ENCODE measurements at places on chromosomes 1 and 21. TPM values are rescaled to one million over a fixed set of nuclear protein-coding genes. Genes with fewer than 3 reads are reported as not detected.

GRCh38 chr1:170696591-170697290 is 32.8 kb downstream of the PRRX1 start:
- H3K4me3 ChIP-seq: no peak overlapping the region
- no peak for DNase-seq
- no peaks in the 10 kb centered on the region for H3K36me3 ChIP-seq
- H3K4me1 ChIP-seq: peaks cover 3% of the 10 kb centered on the region

GRCh38 chr21:44816761-44817505 is 929 bp downstream of the SUMO3 start:
- H3K36me3 ChIP-seq: peaks cover 16% of the 10 kb centered on the region
- H3K4me3 ChIP-seq: peak overlapping the region; percentile 72
- no peak overlapping the region for H3K27ac ChIP-seq
- H3K27me3 ChIP-seq: peaks cover 29% of the 10 kb centered on the region

DNA sequence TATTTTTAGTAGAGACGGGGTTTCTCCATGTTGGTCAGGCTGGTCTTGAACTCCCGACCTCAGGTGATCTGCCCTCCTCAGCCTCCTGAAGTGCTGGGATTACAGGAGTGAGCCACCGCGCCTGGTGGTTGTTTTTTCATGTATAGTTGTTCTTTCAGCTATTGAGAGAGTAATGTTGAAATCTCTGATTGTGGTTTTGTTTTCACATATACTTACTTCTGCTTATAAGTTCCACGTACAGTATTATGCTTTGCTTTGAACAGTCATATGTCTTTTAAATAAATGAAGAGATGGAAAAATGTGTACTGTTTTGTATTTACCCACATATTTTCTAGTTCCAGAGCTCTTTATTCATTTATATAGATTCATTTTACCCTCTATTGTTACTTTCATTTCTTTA is 44.5 kb downstream of the MARK1 start:
- 0 out of 2 replicates have a peak, but pooled peaks cover 1% of the 10 kb centered on the region for H3K4me1 ChIP-seq
- H3K36me3 ChIP-seq: peaks cover 35% of the 10 kb centered on the region
- DNase-seq: no peak
- H3K4me3 ChIP-seq: no peak overlapping the region
- H3K27ac ChIP-seq: no peak overlapping the region

DNA sequence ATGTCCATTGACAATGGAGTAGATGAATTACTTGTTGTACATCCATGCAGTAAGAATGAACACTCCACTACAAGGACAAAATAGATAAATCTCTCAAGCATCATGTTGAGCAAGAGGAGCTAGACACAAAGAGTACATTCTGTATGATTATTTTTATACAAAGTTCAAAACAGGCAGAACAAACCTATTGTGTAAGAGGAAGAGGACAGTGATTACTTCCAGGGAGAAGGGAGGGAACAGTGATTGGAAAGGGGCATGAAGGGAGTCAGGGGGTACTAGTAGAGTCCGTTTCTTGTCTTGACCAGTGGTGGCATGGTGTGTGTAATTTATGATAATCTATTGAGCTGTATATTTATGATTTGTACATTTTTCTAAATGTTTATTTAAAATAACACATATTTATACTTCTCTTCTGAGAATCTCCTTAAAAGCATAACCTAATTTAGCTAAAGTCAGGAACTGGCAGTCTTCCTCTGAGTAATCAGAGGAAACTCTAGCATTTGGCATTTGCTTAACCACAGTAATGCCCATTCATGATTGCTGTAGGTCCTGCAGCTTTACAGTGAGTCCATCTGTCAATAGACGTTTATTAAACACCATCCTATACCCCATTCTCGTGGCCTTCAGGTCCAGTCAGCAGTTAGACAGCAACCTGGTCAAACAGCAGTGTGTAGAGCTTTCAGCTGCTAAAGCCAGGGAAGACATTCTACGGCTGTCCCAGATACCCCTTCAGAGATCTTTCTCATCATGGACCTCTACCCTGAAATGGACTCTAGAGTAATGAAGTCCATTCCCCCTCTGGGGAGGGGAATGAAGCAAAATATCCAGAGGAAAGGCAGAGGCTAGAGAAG is 114.1 kb upstream of the GALNT2 start:
- no peaks in the 10 kb centered on the region for H3K27me3 ChIP-seq
- DNase-seq: no peak
- H3K4me3 ChIP-seq: no peak overlapping the region

DNA sequence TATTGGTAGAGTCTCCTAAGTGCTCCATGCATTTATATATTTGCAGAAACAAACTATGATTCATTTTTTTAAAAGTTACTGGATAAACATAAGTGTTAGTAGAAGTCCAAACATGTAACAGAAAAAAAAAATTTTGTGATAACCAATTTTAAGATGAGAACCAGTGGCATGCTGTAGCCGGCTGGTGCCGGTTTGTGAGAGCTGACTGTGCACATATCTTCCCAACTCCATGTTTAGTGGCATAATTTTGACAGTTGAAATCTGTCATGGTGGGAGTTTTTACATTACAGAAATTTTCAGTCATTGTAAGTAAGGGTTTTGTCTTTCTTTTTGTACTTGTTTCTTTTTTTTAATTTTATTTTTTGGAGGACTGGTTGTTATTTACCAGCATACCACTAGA is 141.2 kb downstream of the TTLL7 start:
- no peak for DNase-seq
- H3K4me1 ChIP-seq: peaks cover 8% of the 10 kb centered on the region
- no peaks in the 10 kb centered on the region for H3K36me3 ChIP-seq
- H3K27me3 ChIP-seq: peaks cover 17% of the 10 kb centered on the region

DNA sequence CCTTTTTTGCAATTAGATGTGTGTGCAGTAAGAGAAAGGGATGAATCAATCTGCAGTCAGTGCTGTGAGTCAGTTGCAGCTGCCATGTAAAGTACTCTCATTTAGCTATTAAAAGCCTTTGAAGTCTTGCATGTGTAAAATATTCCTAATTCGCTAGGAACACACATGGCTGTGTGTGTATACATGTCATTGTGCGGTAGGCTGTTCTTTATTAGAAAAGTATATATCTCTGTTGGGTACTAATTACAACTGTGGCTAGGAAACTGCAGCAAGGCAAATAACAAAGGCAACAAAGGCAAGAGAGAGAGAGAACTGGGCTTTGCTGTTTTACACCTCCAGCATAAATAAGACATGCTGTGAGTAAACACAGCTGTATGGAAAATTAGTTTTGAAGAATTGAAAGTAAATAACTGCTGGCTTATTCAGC is 41.7 kb downstream of the EPB41 start:
- H3K4me1 ChIP-seq: peaks cover 27% of the 10 kb centered on the region
- DNase-seq: no peak
- no peaks in the 10 kb centered on the region for H3K27me3 ChIP-seq
- no peak overlapping the region for H3K4me3 ChIP-seq
- H3K27ac ChIP-seq: no peak overlapping the region

GRCh38 chr21:25822981-25823380 is 88.2 kb downstream of the GABPA start:
- no peak overlapping the region for H3K4me3 ChIP-seq
- peaks cover 7% of the 10 kb centered on the region for H3K4me1 ChIP-seq
- no peaks in the 10 kb centered on the region for H3K27me3 ChIP-seq
- no peaks in the 10 kb centered on the region for H3K36me3 ChIP-seq
- H3K27ac ChIP-seq: no peak overlapping the region

GRCh38 chr1:15707239-15707925 is 23.3 kb downstream of the PLEKHM2 start:
- H3K27ac ChIP-seq: no peak overlapping the region
- H3K4me3 ChIP-seq: no peak overlapping the region
- peaks cover 3% of the 10 kb centered on the region for H3K4me1 ChIP-seq
- no peak for DNase-seq

GRCh38 chr1:198986036-198986435 is 347.2 kb downstream of the PTPRC start:
- no peak overlapping the region for H3K4me3 ChIP-seq
- no peak overlapping the region for H3K27ac ChIP-seq
- H3K4me1 ChIP-seq: no peaks in the 10 kb centered on the region
- H3K36me3 ChIP-seq: no peaks in the 10 kb centered on the region
- DNase-seq: no peak

Gene BLACAT1
- 5.2 TPM for total RNA-seq

Gene PTBP2
- 51.0 TPM for total RNA-seq

Measured in WTC11 (cell line).